ENCODE measurements at places on chromosomes 5 and 9.

DNA sequence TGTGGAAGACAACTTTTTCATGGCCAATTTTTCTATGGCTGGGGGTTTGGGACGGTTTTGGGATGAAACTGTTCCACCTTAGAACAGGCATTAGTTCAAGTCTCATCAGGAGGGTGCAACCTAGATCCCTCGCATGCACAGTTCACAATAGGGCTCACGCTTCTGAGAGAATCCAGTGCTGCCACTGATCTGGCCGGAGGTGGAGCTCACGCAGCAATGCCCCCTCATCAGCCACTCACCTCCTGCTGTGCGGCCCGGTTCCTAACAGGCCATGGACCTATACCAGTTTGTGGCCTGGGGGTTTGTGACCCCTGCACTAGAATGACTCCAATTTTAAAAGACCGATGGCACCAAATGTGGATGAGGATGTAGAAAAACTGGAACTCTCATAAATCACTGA is 127.2 kb upstream of the IER5L start:
- DNase-seq: no peak

DNA sequence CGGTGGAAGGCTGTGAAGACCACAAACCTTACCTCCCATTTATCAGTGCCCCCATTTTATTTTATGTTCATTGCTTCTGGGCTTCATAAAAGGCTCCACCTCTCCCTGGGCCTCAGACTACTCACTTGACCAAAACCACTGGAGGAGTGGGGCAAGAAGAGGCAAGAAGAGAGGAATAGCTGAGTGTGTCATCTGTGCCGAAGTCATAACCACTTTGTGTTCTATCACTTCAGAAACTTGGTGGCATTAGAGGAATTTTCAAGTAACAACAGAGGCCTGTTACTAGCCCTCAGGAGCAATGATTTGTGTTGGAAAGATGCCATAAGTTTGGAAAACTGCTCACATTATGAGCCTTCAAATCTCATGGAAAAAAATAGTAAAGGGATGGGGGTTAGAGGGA is 88.7 kb upstream of the PIK3R1 start:
- no peak for DNase-seq

- DNase-seq: no peak
Observed at GRCh38 chr5:5665225-5666075, 243.0 kb downstream of the ICE1 start.

DNA sequence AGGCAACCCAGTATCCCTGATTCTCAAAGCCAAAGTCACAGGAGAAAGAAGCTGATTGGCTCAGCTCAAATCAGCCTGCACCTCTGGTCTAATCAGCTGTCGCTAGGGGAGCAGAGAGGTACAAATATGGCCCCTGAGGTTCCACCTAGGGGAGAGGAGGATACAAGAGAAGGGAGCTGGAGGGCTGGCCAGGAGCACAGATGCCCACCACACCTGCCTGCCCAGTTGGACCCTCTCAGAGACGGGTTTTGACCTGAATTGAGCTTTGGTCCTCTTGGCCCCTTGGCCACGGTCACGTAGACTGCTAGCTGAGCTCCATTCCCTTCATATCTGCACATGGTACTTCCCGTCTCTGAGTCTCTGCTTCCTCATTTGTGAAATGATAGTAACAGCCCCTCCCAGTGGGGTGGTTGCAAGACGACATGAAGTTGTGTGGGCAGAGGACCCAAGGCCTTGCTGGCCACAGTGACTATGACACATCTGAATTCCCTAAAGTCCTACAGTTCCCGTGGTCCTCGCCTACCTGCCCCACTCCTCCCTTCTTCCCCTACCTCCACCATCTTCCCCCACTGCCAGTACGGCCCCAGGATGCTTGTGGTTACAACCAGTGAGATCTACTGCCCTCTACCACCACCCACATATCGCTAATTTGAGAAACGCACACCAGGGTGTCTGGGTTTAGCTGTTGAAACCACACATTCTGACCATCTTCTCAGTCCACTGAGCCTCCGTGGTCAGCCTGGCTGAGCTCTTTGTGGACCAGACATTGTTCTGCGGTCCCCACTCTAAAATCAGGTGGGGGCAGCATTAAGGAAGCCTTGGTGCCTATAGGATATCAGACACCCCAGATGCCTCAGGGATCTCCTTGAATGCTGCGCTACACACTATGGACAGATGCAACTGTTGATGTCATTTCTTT is 60.3 kb upstream of the NEK6 start:
- no peak for DNase-seq

DNA sequence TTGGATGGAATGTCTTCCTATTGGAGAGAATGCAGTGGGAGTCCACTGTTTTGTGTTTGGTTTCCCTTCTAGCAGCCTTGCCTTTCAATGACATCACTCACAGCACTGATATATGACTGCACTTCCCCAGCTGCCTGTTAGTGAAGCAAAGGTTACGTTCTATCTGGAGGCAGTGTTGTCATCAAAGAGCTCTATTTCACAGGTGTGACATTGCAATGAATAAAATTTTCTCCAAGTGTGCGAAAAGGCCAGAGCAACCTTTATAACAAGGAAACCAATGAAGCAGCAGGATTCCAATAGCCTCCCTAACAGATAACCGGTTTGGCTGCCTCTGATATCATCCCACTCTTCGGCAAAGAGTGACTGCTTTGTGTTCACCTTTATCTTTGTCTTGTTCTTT is 523.5 kb upstream of the ZNF608 start:
- DNase-seq: no peak

GRCh38 chr5:112491257-112491656 is 72.2 kb upstream of the EPB41L4A start:
- no peak for DNase-seq

GRCh38 chr9:107486674-107487520 is 2.7 kb downstream of the KLF4 start:
- no peak for DNase-seq
